ENCODE measurements at places on chromosomes 13 and 19.

DNA sequence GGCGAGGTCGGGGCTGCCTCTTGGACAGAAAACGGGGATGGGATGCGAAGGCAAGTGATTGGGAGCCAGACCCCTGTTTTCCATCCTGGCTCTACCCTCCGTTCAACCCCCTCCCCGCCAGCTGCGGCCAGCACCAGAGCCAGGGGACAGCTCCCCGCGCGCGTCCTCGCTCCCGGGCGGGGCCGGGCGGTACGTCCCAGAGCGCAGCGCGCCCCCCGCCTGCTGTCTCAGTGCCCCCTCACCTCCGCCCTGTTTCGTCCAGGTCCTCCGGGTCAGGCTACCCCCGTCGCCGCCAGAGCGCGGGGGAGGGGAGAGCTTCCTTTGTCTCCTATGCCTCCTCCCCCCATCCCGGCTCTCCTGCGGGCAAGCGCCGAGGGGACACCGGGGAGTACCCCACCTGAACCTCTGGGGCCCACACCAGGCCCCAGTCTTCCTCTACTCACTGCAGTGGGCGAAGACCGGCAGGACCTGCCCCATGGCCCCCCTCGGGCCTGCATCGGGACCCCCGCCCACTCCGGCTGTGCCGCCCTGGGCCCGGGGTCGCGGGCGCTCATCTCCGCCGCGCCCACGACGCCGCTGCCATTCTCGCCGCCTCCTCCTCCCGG is 396 bp downstream of the RTN2 start:
- peak; percentile 18 for DNase-seq

- DNase-seq, result no peak
Observed at GRCh38 chr13:37241786-37242185, 136.3 kb upstream of the CSNK1A1L start.

- DNase-seq, result no peak
Observed at GRCh38 chr19:1151037-1151724, 22.9 kb downstream of the SBNO2 start.

GRCh38 chr19:51739466-51740213 is 12.0 kb downstream of the FPR1 start:
- no peak for DNase-seq

DNA sequence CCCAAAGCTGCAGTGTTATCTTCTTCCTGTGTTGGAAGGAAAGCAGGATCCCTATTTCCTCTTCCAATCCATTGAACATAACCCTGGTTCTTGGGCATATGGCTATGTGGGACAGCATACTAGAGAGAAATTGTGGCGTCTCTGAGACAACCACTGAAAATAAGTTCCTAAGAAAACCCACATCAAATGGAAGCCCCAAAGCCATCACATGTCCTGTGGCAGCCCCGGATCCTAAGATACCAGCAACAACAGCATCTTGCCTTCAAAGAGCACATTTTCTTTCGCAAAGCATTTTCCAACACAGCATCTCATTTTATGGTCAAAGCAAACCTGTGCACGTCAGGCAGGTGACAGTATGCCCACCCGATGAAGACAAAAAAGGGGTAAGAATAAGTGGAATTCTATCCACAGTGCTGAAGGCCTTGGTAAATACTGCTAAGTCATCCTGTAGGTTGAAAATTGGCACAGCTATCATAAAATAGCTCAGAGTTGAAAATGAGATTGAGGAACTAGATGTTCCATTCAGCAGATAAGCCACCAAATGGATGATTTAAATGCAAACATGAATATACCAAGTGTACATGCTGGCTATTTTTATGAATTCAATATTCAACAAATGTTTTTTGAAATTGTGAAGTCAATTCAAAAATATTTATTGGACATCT is 232.2 kb downstream of the DLEU7 start:
- no peak for DNase-seq

- no peak for DNase-seq
Observed at GRCh38 chr19:32349724-32350470, 4.5 kb downstream of the ZNF507 start.

GRCh38 chr13:85729296-85729695 is 69.9 kb downstream of the SLITRK6 start:
- DNase-seq, result no peak
